ENCODE measurements at places on chromosomes 5 and 9.
A peak's percentile ranks its signal among the peaks of the same experiment; 100 is the strongest.

DNA sequence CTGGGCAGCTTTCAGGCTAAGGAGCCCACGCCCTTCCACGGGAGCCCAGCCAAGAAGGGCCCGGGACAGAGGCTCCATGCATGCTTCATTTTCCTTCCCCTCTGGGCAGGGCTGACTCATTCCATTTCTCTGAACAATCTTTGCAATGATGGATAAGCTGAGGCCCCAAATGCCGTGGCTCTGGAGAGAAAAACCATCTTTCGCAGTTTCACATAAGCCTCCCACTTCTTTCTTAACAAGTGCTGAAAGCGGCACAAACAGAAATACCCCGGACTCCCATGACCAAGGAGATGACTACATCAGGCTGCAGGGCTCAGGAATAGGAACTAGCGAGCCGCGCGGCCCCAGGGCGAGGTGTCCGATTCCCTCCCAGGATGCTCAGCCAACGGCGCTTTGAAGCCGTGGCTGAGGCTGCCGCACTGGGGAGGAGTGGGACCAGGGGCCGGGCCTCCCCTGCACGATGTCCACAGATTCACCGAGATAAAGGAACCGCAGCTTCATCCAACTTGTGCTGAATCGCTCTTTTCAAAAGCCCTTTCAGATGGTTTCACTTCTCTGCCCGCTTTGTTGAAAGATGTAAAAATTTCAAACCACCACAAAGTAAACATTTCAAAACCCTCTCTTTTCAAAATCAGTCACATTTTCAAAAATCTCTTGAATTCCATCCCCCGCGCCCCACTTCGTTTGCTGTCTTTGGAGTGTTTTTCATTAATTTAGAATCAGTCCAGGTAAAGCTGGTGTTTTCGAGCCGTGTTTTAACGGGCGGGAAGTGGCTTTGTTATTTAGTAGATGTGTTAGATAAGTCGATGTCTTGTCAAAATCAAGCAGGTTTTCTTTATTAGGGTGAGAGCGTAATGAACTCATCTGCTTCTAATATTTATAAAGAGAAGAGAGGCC lies 96.5 kb upstream of the LMX1B start:
- peak; percentile 65 for DNase-seq

- DNase-seq, result no peak
These were observed 21.5 kb downstream of the COL5A1 start for GRCh38 chr9:134663084-134663483.

- DNase-seq, result no peak
These were observed 1067.6 kb upstream of the DMAC1 start for GRCh38 chr9:8867148-8867547.

GRCh38 chr5:58455066-58455465 lies 4.8 kb downstream of the PLK2 start:
- no peak for DNase-seq

- DNase-seq, result no peak
These were observed 50.8 kb downstream of the CRB2 start for GRCh38 chr9:123406691-123407216.

DNA sequence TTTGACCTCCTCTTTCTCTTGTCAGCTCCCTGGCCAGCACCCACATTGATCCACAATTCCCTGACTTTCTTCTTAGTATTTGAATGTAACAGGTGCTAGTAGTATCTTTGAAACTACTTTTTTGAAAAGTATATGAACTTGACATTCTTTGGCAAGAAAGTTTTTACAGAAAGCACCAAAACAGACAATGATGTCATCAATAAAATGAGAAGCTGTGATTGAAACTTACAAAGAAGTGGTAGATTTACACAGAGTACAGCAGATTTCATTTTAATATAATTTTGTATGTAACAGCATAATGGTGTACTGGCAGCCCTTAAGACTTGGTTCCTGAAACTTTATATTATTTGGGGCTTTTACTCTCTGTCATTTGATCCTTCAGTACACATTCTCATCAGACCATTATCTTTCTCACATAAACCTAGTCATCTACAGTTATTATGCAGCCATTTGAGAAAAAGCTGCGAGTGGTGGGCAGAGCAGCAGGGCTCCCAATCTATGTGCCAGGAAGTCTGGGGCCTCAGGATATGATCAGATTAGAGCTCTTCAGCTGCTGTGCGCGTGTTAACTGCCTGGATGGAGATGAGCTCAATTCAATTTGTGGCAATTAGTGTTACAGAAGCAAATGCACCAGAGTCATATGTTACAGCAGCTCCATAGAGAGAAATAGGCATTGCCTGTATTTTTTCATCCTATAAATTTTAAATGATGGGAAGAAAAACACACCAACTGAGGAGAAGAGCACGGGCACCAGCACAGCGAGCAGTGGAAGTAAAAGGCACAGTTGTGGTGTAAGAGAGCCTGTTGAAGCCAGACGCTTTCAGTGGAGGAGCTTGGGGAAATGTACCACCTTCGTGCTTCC lies 126.1 kb downstream of the STARD4 start:
- no peak for DNase-seq

GRCh38 chr5:57989378-57989777 lies 470.5 kb downstream of the PLK2 start:
- DNase-seq, result no peak

- no peak for DNase-seq
These were observed 8.1 kb upstream of the ROR2 start for GRCh38 chr9:91958174-91958573.

DNA sequence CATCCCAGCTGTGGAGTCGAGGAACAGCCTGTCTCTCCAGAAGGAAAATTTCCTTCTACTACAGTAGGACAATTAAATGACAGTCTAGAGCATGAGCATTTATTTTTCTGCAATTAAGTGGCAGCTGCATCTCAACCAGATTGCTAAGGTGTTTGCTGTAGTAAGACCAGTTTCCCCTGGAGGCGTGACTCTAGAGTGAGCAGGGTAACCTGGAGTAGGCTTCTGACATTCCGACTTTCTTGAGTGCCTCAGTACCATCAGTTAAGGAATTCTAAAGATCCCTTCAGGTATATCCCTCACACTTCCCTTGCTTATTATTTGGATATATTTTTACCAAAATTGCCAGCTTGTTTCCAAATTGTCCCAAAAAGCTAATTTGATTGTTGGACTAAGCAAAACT lies 59.2 kb upstream of the IRX2 start:
- no peak for DNase-seq

DNA sequence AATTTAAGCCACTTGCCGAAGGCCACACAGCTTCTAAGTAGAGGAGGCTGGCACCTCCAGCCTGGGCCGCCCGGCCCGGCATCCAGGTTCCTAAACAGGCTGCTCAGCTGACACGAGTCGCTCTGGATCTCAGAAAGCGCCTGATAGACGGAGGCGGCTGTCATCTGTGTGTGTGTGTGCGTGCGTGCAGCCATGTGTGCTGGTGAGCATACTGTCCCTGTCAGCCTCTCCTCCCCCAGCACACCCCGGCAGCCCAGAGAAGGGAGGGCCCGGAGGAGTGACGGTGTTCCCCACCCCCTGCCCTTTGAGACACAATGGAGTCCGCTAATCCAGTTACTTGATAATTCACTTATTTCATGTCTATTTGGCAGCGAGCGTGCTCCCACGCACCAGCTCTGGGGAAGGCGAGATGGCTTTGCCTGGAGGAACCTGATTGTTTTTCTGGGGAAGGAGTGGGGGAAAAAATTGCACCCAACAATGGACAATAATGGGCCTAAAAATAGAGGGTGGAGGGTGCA lies 20.0 kb downstream of the NTNG2 start:
- DNase-seq, result no peak

DNA sequence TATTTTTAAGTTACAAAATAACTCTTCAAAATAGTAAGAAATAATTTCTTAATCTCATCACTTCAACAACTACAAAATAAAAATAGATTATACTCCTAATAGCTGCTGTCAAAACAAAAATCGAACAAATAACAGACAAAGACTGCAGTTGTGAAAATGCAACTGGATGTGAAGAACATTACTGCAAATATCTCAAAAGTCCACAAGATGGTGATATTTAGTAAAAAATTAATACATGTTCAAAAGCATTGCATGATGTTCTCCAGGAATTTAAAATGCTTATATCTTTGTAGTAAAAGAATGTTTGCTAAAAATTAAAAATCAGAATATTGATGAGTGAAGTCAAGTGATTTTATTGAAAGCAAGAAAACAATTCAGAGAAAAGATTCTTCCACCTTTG lies 66.2 kb downstream of the MPDZ start:
- DNase-seq, result no peak

GRCh38 chr5:52725808-52726207 lies 61.9 kb upstream of the ITGA1 start:
- no peak for DNase-seq

DNA sequence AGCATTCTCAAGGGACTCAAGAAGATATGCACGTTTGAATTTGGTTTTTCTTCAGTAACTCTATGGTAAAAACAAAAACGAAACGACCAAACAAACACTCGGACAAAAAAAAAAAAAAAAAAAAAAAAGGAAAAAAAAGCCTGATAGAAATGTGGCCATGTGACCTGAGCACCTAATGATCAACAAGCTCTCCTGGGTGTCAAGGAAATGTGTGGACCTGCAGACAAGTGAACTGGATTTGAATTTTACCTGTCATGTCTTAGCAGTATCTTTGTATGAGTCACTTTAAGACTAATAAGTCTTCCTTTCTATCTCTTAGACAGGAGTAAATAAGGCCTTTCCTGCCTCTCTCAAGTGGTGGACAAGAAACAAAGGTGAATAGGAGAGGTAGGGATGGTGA lies 190.6 kb upstream of the GRIA1 start:
- no peak for DNase-seq

DNA sequence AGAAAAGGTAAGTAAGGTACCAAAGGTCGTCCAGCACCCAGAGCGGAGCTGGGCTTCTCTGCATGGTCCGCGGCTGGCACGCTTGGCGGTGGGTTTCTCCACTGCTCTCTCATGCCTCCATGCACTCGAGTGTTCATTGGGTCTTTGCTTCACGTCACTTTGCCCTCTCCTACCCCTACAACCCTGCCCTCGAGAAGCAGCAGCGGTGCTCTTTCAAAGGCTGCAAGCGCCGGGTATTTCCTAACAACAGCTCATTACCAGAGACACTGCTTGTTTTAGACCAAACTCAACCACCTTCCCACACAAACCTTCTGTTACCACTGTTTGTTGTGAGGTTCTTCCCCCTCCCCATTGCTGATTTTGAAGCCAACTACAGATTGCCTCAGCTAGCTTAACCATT lies 21.5 kb upstream of the ZBTB34 start:
- no peak for DNase-seq

- DNase-seq, result no peak
These were observed 22.9 kb downstream of the TENT4A start for GRCh38 chr5:6736106-6736505.

GRCh38 chr5:21910731-21911130 lies 942.4 kb downstream of the CDH12 start:
- DNase-seq, result no peak

GRCh38 chr5:111386832-111387162 lies 125.5 kb downstream of the STARD4 start:
- DNase-seq, result no peak

DNA sequence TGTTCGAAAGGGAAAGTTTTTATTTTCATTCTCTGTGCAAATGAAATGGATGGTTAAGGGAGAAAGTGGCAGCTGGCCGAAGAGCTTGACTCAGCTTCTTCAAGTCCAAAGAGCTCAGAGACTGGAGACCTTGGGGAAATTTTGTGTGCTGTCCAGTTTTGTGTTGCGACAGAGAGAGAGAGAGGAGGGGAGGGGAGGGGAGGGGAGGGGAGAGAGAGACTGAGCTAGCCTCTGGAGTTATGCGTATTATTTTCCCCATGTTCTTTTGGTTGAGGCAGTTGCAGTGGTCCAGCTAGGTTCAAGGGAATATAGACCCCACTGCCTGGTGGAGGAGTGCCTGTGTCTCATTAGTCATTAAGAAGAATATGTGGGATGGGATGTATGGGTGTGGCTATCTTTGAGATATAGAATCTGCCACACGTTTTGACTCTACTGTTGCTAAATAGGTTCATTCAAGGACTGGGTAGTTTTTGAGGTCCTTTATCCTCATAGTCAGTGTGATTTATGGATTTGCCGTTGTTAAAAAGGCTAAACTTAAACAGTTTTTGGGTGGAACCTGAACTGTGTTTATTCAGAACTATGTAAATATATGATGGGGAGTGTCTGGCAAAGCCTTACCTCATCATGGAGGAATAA lies 69.7 kb downstream of the ARHGAP26 start:
- no peak for DNase-seq

- no peak for DNase-seq
These were observed 6.5 kb upstream of the AK1 start for GRCh38 chr9:127883959-127884358.

- no peak for DNase-seq
These were observed 20.2 kb upstream of the SPARC start for GRCh38 chr5:151706906-151707305.

- no peak for DNase-seq
These were observed 217.0 kb downstream of the GAS1 start for GRCh38 chr9:86730163-86730928.

DNA sequence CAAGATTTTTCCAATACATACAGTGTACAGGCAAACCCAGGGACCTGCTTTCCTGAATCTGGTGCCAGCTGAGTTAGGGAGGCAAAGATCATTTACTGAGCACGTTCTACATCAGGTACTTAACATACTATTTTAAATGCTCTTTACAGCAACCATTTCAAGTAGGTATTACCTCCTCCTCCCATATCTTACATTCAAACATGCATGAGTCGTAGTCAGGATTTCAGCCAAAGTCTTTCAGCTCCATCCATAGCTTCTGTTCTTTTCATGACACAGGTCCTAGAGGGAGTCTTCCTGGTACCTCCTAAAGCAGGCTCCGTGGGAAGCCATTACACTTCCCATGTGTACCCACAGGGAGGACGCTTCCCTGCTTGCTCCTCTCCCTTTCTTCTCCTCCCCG lies 11.7 kb downstream of the KCNV2 start:
- DNase-seq, result no peak

DNA sequence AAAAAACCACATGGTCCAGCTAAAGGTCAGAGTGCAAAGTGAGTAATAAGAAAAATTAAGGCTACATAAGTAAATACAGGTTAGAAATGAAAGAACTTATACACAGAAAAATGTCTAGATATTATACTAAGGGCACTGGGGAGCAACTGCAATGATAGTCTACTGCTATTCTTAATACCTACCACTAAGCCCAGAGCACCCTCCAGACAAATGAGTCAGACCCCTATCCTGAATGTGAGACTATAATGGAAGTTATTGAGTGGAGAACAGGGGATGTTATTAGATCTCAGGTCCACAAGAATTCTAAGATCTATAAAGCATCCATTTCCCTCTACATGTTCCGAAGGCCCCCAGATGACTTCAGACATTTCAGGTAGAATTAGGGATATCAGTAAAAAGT lies 438.3 kb downstream of the PRELID2 start:
- no peak for DNase-seq

DNA sequence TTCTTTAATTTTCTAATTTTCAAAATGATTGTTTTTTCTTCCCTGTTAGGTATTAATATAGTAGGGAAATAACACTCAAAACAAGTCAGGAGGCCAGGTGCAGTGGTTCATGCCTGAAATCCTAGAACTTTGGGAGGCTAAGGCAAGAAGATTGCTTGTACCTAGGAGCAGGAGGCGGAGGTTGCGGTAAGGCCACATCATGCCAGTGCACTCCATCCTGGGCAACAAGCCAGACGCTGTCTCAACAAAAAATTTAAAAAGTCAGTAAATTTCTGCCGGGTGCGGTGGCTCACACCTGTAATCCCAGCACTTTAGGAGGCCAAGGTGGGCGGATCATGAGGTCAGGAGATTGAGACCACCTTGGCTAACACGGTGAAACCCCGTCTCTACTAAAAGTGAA lies 10.2 kb upstream of the CDK7 start:
- DNase-seq, result peak; percentile 41

- no peak for DNase-seq
These were observed 54.9 kb downstream of the NDST1 start for GRCh38 chr5:150562832-150563231.

- DNase-seq, result no peak
These were observed 98.2 kb downstream of the MAP1B start for GRCh38 chr5:72205431-72206009.

- DNase-seq, result no peak
These were observed 80.1 kb upstream of the PLEKHG4B start for GRCh38 chr5:11898-12297.

Data from upper lobe of left lung (tissue), 6 donors.